GM23338 (cell line): ENCODE measurements at places on chromosomes 11 and 22. TPM values are rescaled to one million over a fixed set of nuclear protein-coding genes. Genes with fewer than 3 reads are reported as not detected.

DNA sequence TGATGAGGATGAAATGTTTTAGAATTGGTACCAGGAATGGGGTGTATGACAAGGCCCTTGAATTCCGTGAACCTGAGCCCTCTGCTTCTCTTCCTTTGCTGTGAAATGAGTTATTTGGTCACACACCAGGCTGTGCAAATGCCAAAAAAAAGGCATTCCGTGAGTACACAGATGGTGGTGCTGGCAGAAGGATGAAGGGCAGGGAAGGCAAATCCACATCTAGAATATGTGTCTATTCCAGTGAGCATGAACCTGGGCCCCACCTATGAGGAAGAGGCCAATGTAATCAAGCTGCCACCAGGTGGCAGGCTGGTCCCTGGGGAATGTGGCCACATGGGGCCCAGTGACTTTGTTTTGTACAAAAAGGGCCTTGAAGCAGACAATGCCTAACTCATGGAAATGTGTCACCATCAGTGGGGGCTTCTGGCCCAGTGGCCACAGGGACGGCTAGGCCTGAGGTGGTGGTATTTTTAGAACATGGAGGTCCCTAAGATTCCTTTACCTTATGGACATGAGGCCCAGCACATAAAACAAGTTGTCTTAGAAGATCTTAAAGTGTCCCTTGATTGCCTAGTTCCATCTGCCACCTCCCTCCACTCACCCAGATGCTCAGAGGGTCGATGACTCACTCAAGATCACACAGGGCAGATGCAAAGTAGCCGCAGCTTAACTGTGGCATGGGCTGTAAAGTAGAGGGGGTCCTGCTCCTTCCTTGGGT lies 3.9 kb upstream of the RNF215 start:
- peak; percentile 87 for DNase-seq

DNA sequence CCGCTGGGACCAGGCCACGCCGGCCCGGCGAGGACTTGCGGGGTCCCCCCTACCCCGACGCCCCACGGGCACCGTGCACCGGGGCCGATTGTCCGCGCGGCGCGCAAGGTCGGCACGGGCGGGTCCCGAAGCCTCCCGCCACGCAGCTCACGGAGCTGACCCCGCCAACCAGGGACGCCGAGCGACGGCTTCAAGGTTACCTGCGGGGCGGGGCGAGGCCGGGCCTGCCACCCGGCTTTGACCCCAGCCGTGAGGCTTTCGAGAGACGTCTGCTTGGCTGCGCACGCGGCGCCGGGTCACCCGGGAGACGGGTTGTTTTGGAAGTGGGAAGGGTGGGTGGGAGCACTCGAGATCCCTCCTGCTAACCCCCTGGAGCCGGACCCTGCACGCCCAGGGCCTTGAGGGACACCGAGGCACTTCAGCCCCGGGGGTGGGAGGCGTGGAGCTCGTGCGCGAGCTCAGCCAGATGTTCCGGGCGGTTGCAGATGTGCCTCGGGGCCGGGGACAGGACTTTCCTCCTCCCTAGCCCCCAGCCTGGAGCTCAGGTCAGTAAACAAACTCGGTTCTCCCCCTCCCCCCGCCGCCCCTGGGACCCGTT lies 3.2 kb upstream of the WNT11 start:
- DNase-seq = peak; percentile 65

Gene TMEM191B
- 3.6 and 26.3 TPM in 2 replicates for total RNA-seq

Gene CHRM1
- 0.14 TPM in 1 of 2 replicates, not detected in the other for total RNA-seq

Gene C11orf16
- total RNA-seq = not detected in 2 replicates

- DNase-seq = no peak
These were observed 60.8 kb upstream of the CTSC start for GRCh38 chr11:88398372-88398771.

Gene IL17REL
- 0.31 TPM in 1 of 2 replicates, not detected in the other for total RNA-seq

- no peak for DNase-seq
These were observed 12.7 kb upstream of the SNX32 start for GRCh38 chr11:65821107-65821506.
